ENCODE measurements at places on chromosomes 12 and 14.

- no peak for DNase-seq
Observed at GRCh38 chr14:59347511-59347900, 117.7 kb downstream of the GPR135 start.

- DNase-seq = no peak
Observed at GRCh38 chr12:31832740-31833729, 104.2 kb upstream of the AMN1 start.

GRCh38 chr12:402029-402389 is 565 bp downstream of the CCDC77 start:
- peak; percentile 41 for DNase-seq

- DNase-seq = no peak
Observed at GRCh38 chr12:63308671-63309070, 157.7 kb upstream of the AVPR1A start.

- no peak for DNase-seq
Observed at GRCh38 chr12:120365675-120366340, 3.2 kb downstream of the MSI1 start.

- DNase-seq = no peak
Observed at GRCh38 chr12:89542236-89542635, 16.4 kb upstream of the POC1B start.

Measured in M059J (cell line).